ENCODE measurements at places on chromosomes 2 and 18. TPM values are rescaled to one million over a fixed set of nuclear protein-coding genes. Genes with fewer than 3 reads are reported as not detected.
A peak's percentile ranks its signal among the peaks of the same experiment; 100 is the strongest.

GRCh38 chr2:56522605-56523089 is 338.9 kb downstream of the CCDC85A start:
- peak; percentile 95 for DNase-seq

- no peak for DNase-seq
These were observed 423.6 kb upstream of the POU3F3 start for GRCh38 chr2:104430359-104430740.

DNA sequence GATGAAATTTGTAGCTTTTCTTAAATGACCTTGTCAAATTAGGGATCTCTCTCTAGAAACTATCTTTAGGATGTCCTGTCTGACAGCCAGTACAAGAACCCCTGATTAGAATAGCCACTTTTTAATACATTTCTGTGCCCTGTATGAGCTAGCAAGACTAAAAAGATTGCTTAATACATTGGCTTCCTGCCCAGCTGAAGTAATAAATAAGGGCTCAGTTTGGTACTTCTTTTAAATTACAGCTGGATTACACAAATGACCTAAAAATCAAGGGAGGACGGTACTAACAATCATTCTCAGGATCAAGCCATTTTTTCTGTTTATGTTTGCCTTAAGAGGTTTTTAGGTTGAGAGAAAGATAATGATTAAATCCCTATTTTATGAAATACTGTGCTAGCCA is 11.6 kb upstream of the OLA1 start:
- peak; percentile 64 for DNase-seq

DNA sequence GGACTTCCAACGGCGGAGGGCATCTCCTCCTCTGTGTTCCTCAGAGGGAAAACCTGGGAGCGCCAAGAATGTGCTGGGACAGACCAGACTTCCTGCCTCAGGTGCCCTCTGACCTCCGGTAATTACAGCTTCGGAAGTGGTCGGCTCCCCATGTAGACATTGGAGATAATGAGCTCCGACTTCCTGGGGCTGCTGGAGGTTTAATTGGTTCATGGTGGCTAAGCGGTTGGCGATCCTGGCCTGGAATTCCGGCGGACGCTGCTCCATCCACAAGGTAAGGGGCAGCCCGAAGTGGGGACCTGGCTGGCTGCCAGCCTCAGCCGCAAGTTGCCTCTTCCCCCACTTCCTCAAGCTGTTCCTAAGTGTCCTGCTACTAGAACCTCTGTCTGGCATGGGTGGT is 83.2 kb upstream of the EPC2 start:
- no peak for DNase-seq

- DNase-seq, result peak; percentile 99
These were observed 30.8 kb upstream of the EML4 start for GRCh38 chr2:42138163-42139015.

DNA sequence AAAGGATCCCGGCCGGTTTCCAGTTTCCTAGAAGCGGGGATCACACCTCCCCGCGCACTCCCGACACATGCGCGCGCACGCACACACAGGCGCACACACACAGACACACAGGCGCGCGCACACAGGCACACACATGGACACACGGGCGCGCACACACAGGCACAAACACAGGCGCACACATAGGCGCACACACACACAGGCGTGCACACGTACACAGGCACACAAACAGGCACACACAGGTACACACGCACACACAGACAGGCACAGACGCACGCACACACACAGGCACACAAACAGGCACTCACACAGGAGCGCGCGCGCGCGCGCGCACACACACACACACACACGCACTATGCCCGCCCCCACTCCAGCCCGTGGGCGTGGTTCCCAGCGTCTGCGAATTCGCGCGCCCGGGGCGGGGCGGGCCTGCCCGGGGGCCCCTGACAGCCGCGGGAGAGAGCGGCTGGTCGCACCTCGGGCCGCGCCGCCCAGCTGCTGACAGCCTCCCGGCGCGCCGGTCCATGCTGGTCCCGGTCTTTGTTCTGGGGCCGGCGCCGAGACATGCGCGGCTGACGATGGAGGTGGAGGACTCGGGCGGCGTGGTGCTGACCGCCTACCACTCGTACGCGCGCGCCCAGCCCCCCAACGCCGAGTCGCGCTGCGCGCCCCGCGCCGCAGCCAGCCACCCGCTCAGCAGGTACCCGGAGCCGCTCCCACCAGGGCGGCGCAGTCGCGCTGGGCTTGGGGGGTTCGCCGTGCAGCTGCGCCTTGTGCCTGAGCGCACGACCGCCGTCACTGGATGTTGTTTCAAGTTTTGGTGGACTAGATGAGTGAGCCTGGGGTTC is at the start of gene ARHGAP28:
TSS of gene ARHGAP28 (plus strand) at position 470 of the 845 bp plus-strand sequence. CDS start at position 576, 106 bp downstream.
- DNase-seq, result peak; percentile 95

GRCh38 chr2:15311926-15312325 is 249.2 kb downstream of the NBAS start:
- no peak for DNase-seq

GRCh38 chr2:200470230-200470629 is 39.6 kb downstream of the KCTD18 start:
- no peak for DNase-seq

- no peak for DNase-seq
These were observed 11.8 kb upstream of the KDM3A start for GRCh38 chr2:86429335-86429734.

GRCh38 chr2:70796262-70796661 is 5.8 kb upstream of the FIGLA start:
- no peak for DNase-seq

DNA sequence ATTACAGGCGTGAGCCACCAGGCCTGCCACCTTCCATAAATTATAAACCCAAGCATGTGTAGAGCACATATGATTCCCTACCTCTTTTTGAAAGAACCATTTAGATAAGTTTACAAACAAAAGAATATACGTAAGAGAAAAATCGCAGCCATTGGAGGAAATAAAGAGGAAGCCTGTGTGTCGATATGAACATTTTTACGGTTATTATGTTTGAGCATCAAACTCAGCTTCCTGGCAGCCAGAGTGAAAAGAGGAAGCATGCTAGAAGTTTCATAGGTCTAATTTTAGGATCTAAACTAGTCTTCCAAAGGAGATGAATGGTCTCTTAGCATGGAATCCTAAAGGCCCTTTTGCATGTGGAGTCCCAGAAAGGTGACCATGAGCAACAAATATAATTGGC is 104.3 kb downstream of the PLB1 start:
- no peak for DNase-seq

GRCh38 chr18:12703096-12703567 is 290 bp downstream of the PSMG2 start:
- DNase-seq, result no peak

GRCh38 chr2:18584608-18584954 is 4.8 kb downstream of the NT5C1B start:
- no peak for DNase-seq

DNA sequence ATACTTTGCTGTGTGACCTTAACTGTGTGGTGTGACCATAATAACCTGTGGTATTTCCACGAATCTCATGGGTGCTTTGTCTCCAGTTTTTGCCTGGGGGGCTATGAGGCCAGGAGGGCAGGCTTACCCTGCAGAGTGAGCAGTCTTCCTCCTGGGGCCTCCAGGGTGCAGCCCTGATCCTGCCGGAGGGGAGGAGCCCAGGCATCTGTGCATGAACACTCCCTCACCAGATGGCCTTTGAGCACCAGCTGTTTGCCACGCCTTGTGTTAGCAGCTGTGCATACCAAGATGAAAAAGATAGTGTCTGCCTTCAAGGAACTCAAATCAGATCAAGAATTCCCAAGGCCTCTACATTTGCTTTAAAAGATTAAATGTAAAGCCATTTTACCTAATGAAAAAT is 75.0 kb upstream of the RBM44 start:
- peak; percentile 93 for DNase-seq

DNA sequence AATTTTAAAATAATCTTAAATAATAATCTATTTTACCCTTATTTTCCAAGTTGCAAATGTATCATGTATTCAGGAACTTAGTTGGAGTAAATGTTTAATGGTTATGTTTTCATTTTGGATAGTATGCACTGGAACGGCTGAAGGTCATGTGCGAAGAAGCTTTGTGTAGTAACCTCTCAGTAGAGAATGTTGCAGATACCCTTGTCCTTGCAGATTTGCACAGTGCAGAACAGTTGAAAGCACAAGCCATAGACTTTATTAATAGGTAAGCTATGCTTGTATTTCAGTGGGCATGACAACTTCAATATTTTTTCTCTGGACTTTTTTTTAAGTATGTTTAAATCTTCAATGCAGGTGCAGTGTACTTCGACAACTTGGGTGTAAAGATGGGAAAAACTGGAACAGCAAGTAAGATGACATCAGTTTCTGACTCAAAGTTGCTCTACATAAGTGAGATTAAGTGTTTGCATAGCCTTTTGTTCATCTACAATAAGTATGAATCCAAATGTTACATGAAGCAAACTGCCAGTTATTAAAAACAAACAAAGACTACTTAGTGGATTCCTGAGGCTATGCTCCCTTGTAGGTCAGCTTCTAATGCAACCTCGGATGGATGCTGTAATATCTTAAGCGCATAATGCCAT is 63.1 kb downstream of the SPOPL start:
- DNase-seq, result no peak

- no peak for DNase-seq
These were observed 201.2 kb upstream of the CDH20 start for GRCh38 chr18:61132031-61132430.

The BCL11A gene
- total RNA-seq, result 0.11 TPM

The ZNF236 gene
- total RNA-seq, result 6.3 TPM

The ZBTB7C gene
- 26.6 TPM for total RNA-seq

The VWA3B gene
- not detected for total RNA-seq

The CGREF1 gene
- total RNA-seq, result 0.62 TPM

The STAT4 gene
- total RNA-seq, result 1.1 TPM

The LAMA3 gene
- 1.2 TPM for total RNA-seq

The DCDC2C gene
- total RNA-seq, result not detected
